Astrocyte of the cerebellum (primary cell): ENCODE measurements at places on chromosomes 4 and X.

DNA sequence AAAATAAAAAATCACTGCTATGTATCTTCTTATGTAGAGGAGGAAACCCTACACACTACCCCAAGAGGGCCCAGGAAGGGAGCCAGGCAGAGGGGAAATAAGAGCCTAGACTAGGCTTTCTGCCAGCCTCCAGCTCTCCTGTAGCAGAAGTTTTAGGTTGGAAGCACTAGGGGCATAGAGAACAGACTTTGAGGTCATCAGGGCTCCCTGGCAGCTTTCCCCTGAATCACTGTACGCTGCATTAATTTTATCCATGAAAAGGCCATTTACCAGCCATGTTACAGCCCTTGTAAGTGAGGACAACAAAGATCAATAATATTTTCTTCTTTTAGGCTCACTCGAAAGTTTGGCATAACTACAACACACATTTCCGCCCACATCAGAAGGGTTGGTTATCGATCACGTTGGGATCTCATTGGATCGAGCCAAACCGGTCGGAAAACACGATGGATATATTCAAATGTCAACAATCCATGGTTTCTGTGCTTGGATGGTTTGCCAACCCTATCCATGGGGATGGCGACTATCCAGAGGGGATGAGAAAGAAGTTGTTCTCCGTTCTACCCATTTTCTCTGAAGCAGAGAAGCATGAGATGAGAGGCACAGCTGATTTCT, 24.7 kb downstream of the RPL9 start:
- DNase-seq: no peak

DNA sequence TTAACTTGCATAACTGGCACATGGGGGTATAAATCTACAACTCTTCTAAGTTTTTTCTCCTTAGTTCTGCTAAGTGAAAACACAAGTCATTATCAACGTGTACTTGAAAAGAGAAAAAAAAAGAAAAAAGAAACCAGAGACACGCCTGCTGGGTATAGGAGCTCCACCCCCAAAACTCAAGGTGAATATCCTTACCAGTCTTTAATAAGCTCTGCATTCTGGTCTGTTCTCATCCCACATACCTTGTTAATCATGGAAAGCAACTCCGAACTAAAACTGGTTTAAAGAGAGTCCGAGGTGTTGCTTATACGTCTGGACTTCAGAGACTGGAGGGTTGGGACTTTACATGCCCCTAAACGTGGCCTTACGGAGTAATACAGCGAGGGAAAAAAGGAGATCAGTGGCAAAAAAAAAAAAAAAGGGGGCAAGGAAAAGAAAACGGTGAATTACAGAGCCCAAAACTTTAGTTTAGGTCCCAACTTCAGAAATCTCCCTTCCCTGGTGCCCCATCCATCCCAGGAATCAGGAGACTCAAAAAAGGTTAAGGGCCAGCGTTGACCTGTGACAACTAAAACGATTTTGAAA, 1.0 kb downstream of the PGRMC2 start:
- peak; percentile 37 for DNase-seq

DNA sequence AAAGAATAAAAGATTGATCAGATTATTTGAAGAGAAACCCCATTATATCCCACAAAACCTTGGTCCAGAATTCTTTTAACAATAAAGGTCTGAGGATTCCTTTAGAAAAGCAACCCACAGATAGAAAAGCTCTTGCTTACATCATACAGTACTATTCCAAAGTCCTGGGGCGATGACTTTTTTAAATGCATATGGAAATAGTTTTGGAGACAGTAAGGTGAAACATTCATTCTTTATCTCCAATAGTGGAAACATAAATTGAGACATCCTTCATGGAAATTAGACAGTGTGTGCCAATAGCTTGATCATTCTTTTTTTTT, 85.7 kb upstream of the UCP1 start:
- DNase-seq: no peak

DNA sequence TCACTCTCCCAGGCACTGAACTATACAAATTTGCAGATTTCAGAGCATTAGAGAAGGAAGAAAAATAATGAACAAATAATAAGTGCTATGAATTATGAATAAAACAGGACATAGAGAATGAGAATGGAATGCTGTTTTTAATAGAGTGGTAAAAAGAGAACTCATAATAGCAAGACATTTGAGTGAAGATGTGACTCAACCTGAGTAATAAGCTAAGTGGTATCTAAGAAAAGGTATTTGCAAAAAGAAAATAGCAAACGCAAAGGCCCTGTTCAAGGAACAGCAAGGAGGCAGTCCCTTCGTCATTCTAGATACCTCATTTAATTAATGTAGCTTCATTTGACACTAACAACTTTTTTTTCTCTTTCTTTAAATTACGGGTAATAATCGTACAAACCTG, 1910.0 kb upstream of the TENM3 start:
- no peak for DNase-seq

- DNase-seq: no peak
Observed at GRCh38 chrX:9805956-9806355, 19.7 kb downstream of the SHROOM2 start.

- no peak for DNase-seq
Observed at GRCh38 chr4:152415980-152416379, 119.9 kb downstream of the FBXW7 start.

DNA sequence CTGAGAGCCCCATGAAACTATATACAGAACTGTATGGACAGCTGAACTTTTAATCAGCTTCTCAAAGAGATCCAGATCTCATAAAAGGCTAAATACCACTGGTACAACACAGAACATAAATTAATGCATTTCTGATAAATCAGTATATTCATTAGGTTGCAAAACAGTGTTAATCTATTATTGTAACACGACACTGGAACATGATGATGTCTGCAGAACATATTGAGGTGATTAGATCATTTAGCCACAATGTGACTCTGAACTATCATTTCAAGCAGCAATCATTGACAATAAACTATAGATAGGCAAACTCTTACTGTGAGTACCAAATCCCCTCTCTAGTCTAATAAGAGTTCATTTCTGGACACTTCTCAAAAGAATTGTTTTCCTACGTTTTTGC, 50.3 kb downstream of the GASK1B start:
- DNase-seq: no peak

GRCh38 chr4:99002279-99002678, 6.8 kb downstream of the METAP1 start:
- no peak for DNase-seq

- DNase-seq: peak; percentile 39
Observed at GRCh38 chr4:22514481-22514880, 1.4 kb downstream of the ADGRA3 start.

DNA sequence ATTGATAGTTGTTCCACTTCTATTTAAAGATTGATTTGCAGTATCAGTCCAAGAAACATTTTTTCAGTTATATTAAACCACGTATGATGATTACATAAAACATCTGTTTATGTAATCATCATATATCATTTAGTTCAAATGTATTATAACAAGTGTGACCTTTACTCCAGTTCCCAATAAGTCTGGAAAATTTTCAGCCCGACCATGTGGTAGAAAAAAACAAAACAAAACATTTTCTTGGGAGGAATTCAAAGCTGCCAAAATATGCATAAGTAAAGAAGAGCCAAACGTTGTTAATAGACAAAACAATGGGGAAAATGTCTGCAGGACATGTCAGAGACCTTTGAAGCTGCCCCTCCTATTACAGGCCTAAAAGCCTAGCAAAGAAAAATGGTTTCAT, 709.1 kb downstream of the FAT4 start:
- DNase-seq: no peak

DNA sequence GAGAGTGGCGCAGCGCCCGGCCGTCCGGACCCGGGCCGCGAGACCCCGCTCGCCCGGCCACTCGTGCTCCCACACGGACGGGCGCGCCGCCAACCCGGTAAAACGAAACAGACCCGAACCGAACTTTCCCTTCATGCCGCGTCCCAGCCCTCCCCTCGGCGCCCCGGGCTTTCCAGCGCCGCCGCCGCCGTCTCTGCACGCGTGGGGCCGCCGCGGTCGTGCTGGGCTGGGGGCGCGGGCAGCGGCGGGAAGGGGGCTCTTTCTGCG, 222 bp downstream of the SMAD1 start:
- DNase-seq: no peak

- DNase-seq: peak; percentile 11
Observed at GRCh38 chr4:177119021-177119471, 190.6 kb upstream of the NEIL3 start.

DNA sequence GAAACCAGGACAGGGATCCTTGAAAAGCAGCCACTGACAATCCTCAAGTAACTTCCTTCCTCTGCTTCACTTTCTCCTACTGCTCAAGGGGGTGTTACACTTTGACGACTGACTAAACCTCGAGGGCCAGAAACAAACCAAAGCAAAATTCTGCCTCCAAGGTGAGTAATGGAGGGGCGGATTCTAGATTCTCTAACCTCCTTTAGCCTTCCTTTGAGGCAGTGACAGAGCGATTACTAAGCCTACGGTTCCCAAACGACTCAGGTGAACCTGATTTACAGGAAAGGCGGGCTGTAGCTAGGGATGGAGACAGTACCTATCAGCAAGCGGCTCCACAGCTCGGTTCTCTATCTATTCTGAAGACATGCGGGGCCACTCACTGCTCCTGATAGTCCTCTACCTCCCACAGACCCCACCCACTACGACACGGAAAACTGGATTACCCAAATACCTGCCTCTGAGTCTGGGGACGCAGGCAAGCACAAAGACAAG, 487 bp downstream of the TBCK start:
- no peak for DNase-seq

DNA sequence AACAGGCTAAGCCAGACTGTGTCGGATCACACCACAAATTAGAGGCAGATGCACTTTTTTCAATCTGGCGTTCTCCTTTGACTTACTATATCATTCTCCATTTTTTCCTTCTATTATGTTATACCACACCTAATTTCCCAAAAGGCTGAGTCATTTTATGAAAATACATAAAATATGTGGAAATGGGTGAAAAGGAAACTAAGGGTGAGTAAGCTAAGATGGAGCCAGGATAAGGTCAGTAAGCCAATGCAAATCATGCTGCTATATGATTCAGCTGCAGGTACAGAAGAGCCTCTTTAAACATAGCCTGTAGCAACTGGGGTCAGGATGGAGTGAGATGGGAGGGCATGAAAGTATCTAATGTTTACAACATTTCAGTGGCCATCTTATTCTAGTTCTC, 94.0 kb upstream of the TEX13A start:
- DNase-seq: peak; percentile 11

DNA sequence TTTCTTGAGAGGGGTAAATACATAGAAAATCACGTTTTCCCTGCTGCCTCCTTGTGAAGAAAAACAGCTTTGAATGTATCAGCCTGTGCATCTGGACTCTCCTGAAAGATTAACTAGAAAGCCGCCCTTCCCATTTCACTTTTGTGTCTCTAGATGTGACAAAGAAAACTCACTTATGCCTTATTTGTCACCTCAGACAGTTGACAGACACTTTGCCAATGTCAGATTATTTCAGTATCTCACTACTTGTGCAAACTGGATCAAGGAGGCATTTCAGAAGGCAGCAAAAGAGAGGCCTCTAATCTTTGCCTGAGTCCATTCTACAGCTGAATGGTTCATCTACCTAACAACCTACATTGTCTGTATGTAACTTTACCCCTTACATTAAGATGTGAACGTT, 754.9 kb downstream of the RPA4 start:
- no peak for DNase-seq

- no peak for DNase-seq
Observed at GRCh38 chr4:68718447-68719074, 48.1 kb upstream of the UGT2B15 start.

DNA sequence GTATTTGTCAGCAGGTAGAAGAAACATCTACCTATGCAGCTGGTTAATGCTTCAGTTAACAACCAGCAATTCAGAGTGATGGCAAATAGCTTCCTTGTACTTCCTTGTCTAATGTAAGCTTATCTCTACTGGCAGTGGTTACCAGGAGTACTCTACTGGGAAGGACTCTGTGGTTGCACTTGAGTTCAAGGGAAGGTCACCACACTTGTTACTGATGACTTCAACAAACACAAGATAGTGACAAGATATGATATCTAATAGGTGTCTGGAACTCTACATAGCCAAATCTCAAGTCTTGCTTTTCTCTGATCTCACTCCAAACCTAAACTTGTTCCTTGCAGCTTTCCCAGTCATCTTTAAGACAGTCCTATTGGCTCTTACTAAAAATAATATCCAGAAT, 1644.9 kb upstream of the TENM3 start:
- DNase-seq: no peak

DNA sequence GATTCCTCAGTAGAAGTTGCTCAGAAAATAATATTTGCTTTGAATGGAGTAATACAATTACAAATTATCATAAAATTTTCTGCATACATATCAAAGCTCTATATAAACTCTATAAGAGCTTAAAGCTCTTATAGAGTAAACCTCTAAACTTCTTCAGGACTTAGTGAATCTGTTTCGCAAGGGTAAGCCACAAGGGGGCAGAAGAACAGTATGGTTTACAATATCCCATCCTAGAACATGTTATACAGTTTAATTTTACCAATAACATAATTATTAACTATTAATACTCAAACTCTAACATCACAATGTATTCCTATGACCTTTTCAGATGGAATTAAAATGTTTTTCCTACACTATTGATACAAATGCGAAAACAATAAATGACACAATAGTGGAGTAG, 33.8 kb upstream of the SPANXN1 start:
- DNase-seq: no peak

- no peak for DNase-seq
Observed at GRCh38 chr4:128707864-128708263, 101.6 kb upstream of the JADE1 start.

- DNase-seq: no peak
Observed at GRCh38 chr4:146548443-146548842, 26.7 kb upstream of the SLC10A7 start.

GRCh38 chrX:71256051-71256450, 2.1 kb upstream of the ZMYM3 start:
- DNase-seq: no peak

DNA sequence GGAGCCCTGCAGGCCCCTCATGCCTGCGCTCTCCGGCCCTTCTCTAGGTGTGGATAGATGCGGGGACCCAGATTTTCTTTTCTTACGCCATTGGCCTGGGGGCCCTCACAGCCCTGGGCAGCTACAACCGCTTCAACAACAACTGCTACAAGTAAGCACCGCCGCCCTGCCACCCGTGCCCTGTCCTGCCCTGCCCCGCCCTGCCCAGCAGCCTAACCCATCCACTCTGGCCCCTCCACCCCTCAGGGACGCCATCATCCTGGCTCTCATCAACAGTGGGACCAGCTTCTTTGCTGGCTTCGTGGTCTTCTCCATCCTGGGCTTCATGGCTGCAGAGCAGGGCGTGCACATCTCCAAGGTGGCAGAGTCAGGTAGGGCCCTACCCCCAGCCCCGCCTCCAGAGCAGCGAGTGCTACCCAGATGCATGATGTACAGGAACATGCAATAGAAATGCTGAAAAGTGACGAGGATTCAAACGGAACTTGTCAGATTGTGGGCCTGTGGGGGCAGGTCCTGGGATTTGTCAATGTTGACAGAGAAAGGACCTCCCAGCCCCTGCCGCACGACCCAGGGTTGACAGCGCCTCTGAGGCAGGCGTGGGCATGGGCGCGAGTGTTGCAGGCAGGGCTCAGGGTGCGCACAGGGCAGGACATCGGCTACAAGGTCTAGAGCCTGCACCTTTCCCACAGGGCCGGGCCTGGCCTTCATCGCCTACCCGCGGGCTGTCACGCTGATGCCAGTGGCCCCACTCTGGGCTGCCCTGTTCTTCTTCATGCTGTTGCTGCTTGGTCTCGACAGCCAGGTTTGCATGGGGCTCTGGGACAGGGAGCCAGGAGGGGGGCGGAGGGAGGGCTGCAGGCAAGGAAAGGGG, 5.7 kb downstream of the SLC6A8 start:
- no peak for DNase-seq
